ENCODE measurements at places on chromosomes 11 and 22.

DNA sequence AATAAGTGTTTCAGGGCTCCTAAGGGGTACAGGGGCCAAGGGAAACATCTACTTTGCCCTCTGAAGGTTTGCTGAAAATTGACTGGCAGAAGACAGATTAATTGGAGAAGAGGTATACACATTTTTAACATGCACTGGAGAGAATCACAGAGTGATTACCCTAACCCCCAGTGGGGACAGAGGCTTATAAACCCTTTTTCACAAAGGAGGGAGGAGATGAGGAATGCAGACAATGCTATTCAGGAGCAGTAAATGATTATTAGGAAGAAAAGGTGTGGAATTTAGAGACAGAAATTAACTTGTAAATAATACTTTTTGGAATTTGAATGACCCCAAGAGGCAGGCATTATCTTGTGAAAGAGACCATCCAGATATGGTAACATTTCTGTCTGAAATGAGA lies 582.4 kb upstream of the B3GAT1 start:
- no peak for DNase-seq

DNA sequence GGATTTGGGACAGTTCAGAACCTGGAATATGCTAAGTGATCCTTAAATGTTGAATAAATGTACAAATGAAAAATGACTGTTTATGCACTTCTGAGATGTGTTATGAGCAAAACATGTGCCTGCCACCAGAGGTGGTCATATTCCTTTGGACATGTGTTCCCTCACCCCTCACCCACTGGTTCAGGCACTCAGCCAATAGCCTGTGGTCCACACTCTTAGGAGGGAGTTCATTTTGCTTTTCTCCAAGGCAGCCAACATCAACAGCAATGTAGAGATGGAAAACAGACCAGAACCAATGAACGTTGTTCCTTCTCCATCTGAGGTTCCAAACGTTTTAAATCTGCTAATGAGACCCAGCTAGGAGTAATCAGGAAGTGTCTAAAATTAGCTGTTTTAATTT lies 44.0 kb downstream of the RPUSD4 start:
- DNase-seq = no peak

DNA sequence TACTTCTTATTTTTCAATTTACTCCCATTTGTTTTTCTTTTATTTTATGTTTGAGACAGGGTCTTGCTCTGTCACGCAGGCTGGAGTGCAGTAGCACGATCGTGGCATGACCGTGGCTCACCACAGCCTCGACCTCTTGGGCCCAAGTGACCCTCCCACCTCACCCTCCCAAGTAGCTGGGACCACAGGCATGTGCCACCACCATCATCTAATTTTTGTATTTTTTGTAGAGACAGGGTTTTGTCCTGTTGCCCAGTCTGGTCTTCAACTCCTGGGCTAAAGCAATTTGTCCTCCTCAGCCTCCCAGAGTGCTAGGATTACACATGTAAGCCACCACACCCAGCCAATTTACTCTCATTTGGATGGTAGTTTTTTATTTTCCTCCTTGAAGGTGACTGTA lies 679.3 kb upstream of the CCDC179 start:
- DNase-seq = no peak

DNA sequence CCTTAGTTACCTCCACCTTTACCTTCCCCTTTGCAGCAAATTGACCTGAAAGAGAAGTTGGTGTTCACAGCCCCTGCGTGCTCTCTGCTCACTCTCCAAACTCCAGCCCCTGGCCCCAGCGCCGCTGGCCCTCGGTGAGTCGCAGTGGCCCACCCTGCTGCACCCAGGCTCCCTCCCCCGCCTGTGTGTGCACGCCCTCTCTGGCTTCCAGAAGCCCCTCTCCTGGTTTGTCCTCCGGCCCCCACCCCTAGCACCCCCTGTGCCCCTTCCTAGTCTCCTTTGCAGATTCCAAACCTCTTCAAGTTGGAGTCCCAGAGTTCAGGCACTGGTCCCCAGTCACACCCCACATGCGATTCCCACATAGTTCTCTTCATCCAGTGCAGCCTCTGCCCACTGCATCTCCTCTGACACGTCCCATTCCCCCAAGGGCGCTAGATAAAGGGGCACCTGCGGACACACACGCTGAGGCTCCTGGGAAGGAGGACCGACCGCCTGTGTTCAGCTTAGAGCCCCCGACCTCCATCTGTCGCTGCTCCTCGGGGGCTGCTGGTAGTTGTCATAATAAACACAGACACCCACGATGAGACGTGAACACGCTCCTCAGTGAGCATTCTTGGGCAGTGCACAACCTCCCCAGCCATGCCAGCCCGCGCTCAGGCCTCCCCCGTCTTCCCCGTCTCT lies 1.5 kb upstream of the PHRF1 start:
- DNase-seq = no peak

DNA sequence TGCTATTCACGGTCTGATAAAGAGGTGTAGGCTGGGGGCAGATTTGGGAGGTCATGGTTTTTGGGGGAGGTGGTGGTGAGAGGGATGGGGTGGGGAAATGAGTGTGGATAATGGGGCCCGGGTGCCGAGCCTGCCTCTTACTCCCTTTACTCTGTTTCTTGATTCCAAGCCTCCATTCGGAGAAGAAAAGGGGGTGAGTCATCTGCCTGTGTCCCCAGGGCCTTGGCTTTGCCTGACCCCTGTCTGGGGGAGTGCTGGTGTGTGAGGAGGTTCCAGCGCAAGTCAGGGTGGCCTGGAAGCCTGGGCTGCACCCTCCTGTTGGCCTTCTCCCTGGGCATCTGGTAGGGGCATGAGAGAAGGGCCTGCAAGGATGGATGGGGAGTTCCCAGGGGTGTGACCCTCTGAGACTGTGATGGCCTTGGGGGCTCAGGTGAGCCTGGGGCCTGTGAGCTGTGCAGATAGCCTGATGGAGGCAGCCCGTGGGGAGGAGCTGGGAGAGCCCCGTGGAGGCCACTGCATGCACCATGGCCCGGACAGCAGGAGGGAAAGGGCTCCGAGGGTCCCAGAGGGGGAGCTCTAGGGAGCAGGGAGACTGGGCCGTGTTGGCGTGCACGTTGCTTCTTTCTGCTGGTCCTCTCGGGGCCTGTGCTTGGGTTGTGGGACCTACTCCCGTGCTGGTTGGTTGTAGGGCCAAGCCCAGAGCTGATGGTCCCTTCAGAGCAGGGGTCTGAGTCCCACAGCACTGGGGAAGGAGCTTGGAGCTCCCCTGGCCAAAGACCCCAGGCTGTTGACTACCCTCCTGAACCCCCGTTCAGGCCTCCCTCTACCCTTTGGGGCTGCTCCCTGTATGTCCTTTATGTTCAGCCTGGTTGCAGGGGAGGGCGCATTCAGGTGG lies 26.3 kb upstream of the ACR start:
- no peak for DNase-seq

GRCh38 chr22:46070803-46071450 lies 79.4 kb upstream of the PPARA start:
- peak; percentile 80 for DNase-seq

GRCh38 chr22:20465759-20466077 lies 28.1 kb upstream of the SCARF2 start:
- no peak for DNase-seq

DNA sequence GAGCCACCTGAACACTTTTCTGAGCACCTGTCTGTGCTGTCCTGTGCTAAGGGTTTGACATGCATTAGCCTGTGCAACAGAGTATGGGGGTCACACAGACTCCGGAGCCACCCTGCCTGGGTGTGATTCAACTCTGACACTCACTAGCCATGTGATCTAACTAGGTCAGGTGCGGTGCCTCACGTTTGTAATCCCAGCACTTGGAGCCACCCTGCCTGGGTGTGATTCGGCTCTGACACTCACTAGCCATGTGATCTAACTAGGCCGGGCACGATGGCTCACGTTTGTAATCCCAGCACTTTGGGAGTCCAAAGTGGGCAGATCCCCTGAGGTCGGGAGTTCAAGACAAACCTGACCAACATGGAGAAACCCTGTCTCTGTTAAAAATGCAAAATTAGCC lies 11.4 kb downstream of the UBE2L6 start:
- DNase-seq = no peak

DNA sequence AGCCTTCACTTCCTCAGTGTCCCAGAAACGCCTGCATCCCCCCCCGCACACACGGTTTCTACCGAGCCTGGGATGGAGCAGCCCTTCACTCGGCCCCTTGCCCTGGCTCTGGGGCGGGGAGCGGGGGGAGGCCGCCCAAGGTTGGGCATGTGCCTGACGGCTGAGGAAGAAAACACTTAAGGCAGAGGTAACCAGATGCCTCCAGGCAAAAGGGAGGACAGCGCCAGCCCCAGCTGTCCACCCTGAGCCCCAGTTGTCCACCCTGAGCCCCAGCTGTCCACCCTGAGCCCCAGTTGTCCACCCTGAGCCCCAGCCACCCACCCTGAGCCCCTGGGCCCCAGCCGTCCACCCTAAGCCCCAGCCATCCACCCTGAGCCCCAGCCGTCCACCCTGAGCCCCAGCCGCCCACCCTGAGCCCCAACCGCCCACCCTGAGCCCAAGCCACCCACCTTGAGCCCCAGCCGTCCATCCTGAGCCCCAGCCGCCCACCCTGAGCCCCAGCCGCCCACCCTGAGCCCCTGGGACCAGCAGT lies 3.8 kb upstream of the TTLL8 start:
- DNase-seq = no peak

DNA sequence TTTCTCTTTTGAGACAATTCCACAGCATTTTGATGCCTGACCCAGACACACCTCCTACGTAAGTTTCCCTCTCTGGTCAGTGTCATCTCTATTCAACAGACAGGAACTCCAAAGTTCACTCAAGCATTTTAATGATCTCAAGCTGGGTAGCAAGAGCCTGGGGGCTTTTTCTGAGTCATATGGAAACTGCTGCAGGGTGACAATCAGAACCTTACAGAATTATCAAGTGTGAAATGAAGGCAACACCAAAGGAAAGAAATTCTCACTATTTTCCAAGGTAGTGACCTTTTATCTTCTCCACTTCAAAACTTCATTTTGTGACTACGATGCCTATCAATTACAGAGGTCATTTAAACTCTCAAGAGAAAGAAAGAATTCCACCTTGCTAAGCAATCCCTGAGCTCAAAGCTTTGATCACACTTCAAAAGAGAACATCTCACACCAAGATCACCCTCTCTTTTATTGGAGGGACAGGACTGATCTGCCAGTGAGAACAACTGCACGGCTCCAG lies 229.0 kb upstream of the ZC3H12C start:
- no peak for DNase-seq

- no peak for DNase-seq
Observed at GRCh38 chr22:37183432-37184379, 4.3 kb downstream of the C1QTNF6 start.

DNA sequence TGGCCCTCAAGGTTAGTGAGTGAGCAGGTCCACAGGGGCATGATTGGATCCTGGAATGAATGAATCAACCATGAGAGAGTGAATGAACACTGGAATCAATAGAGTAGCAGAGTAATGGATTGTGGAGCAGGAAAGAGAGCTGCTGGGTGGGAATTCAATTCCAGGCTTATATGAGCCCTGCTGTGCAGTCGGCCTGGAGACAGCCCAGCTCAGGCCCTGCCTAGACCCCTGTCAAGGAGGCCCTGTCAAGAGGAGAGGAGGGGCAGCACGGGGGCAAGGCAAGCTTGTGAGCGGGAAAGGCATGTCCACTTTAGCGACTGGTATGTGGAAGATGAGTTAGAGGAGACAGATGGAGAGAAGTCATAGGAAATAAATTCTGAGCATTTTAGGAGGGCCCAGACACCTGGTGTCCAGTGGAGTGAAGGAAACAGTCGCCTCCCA lies 1.3 kb upstream of the FOLR1 start:
- no peak for DNase-seq

DNA sequence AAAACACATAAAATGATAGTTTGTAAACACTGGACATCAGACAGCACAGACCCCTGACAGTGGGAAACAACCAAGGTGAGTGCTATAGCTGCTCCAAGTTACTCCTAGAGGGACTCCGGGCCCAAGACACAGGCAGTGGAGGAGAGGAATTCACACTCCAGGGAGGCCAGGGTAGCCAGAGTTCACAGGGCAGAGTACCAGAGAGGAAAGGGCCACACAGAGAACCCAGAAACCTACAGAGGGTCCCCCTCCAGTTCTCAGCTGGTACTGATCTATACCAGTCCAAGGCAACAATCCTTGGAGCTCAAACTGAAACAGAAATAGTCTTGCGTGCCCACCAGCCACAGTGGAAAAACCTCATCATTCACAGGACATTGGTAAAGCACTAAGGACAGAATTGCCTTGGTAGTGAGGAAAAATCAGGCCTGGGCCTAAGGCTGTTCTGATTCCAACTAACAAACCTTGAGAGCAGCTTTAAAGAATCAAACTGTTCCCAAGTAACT lies 7.6 kb downstream of the VPS37C start:
- no peak for DNase-seq

Data from NCI-H1105 (cell line).